ENCODE measurements at places on chromosomes 12 and 14. TPM values are rescaled to one million over a fixed set of nuclear protein-coding genes. Genes with fewer than 3 reads are reported as not detected.

GRCh38 chr14:60760644-60761364 lies 26.2 kb downstream of the MNAT1 start:
- DNase-seq, result no peak

DNA sequence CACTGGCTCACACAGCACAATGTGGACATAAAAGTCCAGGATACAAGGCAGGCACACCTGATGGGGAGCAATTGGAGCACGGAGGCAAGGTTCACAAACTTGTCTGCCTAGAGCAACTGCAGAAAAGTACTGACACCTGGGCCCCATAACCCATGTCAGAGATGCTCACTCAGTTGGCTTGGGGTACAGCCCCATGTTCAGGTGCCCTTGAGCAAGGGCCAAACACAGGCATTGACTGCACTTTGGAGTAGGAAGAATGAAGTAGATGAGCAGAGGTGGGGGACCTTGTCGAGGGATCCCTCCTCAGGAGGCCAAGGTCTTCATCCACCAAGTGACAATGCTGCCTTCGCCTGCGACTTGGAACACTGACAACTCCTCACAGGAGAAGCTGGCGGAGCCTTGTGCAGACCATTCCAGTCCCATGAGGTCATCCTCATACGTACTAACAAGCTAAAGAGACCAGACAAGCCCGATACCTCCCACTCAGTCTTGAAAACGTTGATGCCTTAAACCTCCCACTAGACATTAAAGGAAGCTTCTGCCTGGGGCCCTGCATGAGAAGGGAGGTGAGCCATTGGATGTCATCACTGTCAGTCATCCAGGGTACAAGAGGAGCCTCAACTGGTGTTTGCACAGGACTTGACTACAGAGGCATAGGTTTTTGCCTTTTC lies 42.5 kb upstream of the C14orf180 start:
- no peak for DNase-seq

- DNase-seq, result no peak
Measured at GRCh38 chr12:27057543-27057942, 24.8 kb downstream of the C12orf71 start.

DNA sequence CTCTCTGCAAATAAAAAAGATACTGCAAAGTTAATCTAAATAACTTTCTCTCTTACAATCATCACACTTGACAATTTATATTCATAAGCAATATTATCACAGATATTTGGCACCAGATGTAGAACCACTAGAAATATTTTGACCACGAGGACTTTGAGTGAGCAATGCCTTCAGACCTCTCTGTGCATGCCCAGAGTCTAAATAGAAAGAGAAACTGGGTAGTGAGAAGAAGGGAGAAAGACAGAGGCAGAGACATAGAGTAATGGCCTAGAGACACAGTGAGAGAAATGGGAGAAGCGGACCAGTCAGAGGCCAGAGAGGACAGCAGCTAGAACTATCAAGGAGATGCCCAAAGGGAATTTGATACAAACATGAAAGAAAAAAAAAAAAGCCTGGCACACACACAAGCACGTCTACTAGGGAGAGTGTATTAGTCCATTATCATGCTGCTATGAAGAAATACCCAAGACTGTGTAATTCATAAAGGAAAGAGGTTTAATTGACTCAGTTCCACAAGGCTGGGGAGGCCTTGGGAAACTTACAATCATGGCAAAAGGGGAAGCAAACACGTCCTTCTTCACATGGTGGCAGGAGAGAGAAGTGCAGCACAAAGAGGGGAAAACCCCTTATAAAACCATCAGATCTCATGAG lies 41.1 kb downstream of the BMP4 start:
- no peak for DNase-seq

DNA sequence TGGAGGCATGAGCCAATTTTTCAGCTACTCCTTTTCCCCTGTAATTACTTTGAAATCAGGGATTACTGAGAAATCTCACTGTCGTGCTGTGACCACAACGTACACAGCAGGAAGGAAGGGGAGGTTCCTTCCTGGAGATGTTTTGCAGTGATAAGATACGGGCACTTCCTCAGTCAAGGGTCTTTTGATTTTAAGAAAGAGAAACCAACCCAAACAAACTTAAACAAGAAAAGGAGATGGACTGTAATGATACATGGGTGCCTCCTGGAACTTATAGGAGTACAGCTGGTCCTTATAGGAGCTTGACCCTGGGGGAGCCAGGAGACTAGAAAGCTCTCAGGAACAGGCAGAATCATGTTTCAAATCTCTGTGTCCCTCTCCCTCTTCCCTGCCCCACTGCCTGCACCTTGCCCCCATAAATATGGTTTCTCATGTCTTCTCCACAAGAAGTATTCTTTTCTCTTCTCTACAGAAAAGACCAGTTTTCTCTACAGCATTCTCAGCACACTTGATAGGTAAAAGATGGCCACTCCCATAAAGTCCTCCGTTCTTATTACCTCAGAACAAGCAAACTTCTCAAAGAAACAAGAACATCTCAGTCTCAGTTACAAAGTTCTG lies 281.1 kb upstream of the AMIGO2 start:
- peak; percentile 13 for DNase-seq

- no peak for DNase-seq
Measured at GRCh38 chr12:3834774-3835173, 38.4 kb downstream of the PARP11 start.

- no peak for DNase-seq
Measured at GRCh38 chr12:15669256-15669948, 119.8 kb downstream of the EPS8 start.

GRCh38 chr12:130350715-130351114 lies 13.0 kb downstream of the PIWIL1 start:
- DNase-seq, result no peak

GRCh38 chr12:113314121-113314529 lies 20.8 kb downstream of the SLC8B1 start:
- no peak for DNase-seq

GRCh38 chr12:22287776-22288621 lies 46.5 kb downstream of the ST8SIA1 start:
- DNase-seq, result peak; percentile 1

DNA sequence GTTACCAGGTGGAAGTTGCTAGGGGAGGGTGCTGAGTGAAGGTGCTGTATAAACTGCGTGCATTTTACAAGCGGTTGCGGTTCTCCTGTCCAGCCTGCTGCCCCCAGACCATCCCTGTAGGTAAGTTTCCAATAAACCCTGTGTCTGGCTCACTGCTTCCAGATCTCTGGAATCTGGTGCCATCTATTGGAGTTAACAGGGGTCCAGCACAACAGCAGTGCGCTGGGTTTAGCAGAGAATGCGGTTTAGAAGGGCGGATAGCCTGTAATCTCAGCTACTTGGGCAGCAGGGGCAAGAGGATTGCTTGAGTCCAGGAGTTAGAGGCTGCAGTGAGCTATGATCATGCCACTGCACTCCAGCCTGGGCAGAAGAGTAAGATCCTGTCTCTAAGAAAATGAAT lies 4.9 kb downstream of the AACS start:
- no peak for DNase-seq

GRCh38 chr12:116441292-116441691 lies 117.9 kb upstream of the MAP1LC3B2 start:
- DNase-seq, result no peak

DNA sequence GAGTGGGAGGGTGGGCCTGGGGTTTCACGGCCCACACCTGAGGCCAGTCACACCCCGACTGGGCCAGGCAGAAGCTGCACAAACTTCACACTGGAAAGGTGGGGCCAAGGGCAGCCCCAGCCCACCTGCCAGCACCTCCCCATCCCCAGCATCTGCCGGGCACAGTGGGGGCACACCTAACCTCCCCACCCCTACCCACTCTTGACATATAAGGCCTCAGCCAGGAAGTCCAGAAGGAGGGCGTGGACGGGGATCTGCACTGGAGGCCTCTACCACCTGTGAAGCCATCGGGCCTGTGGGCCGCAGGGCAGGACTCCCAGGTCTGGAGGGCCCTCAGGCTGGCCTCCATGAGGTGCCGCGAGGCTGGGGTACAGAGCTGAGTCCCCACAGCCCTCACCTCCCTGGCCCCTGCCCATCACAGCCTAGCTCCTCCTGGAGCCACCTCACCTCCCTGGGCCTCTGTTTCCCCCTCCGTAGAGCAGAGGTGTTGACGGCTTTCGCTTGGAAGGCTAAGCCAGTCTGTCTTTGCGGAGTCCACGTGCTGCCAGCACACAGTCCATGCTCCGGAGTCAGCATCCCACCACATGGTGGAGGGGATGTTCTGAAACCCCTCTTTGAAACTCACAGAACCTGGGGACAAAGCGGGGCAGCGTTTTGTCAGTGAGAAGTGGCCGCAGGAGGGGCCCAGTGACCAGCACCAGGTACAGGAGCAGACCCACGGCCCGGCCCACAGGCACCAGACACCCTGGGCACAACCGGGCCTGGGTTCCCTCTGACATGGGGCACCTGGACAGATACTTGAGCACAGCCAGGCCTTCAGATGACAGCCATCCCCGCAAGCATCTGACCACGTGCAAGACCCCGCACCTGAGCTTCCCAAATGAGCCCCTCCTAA lies 38.2 kb upstream of the INF2 start:
- DNase-seq, result no peak

- DNase-seq, result no peak
Measured at GRCh38 chr12:3493043-3493858, 2.2 kb downstream of the PRMT8 start.

DNA sequence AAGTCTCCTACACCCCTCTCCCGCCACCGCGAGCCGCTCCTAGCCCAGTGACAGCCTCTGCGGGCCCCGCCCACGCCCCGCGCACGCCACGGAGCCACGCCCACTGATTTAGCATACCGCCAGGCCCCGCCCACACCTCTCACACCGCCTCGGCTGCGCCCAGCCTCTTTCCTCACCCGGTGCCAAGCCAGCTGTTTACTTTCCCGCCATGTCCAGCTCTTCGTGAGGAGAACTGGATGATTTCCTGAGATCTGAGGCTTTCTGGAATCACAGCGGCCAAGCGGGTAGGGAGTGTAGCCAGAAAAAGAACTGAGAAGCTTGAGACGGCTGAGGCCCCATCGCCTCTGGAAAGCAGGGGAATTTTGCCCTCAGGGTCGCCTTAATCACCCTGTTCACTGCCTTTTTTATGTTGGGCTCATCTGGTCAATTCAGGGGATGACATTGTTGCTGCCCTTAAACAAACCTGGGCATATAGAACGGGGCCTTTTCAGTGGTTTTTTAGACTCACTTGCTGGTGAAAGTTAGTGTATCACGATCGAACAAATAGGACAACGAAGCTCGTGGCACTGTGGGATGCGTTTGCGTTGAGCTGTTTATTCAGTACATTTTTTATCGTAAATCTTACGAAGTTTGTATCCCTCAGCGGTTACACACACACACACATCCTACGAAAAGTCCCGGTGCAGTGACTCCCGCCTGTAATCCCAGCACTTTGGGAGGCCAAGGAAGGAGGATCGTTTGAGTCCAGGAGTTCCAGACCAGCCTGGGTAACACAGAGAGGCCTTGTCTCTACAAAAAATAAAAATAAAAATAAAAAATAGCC lies at the start of gene RNF212B:
Gene RNF212B (plus strand): TSS at position 165 of the 823 bp plus-strand sequence. CDS start 2,410 bp downstream, outside the sequence.
- peak; percentile 72 for DNase-seq

- DNase-seq, result no peak
Measured at GRCh38 chr14:49881350-49882001, 11.4 kb upstream of the ARF6 start.

DNA sequence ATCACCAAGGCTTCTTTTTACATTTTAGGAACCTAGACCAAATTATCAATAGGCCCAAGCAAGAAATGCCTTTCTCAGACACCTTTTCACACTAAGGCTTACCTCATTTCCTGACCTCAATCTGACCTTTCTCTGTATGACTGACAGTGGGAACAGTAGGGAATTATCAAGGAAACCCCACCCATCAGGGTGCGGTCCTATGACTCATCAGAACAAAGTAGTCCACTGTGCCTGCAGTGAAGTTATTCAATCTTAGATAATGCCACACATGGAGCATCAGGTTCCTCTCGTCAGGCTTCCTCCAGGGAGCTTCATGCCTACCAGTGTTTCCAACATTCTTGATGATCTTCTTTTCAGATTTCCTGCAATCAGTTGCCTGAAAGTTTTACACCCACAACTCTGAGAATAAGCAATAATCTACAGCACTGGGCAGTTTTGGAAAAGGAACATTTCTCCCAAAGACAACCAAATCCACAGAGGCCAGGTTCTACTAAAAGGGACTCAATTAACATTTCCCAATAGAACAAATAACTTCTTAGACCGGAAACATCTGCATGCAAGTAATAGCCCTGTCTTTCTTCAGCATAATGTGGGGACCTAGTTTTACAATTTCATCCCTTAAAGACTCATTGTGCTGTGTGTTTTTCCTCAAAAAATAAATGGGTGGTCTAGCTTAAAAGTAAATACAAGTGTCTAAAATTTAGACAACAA lies 35.9 kb upstream of the TMTC2 start:
- DNase-seq, result no peak

DNA sequence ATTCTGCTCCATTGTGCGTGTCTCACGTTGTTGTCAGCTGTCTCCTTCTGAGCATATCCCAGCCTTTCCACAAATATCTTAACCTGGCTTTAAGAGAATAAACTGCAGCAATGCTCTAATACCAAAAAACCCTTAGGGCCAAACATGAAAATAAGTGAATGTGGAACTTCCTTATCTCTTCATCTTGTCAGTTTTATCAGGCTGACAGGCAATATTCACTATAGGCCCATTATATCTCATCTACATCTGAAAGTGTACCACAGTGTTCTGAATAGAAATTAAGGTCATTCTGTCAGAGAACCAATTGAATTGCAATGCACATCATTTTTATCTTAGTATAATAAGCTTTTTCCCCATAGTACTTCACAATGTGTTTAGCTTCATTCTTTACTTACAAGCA lies 933.1 kb upstream of the FBXO33 start:
- no peak for DNase-seq

DNA sequence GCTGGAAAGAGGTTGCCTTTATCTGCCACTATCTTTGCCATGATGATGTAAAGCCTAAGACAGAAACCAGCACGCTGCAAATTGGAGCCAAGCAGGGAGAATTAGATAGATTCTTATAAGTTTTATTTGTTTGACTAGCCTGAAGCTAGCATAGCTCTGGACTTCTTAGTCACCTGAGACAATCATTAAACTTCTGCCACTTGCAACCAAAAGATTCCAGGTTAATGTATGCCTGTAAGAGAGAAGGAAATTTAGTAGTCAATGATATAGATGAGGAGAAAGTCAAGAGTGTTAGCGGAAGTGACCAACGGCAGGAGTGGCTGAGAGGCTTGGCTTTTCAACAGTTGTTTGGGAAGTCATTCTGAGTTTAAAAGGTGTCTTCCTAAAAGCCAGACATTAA lies 1106.6 kb downstream of the VRK1 start:
- DNase-seq, result no peak

DNA sequence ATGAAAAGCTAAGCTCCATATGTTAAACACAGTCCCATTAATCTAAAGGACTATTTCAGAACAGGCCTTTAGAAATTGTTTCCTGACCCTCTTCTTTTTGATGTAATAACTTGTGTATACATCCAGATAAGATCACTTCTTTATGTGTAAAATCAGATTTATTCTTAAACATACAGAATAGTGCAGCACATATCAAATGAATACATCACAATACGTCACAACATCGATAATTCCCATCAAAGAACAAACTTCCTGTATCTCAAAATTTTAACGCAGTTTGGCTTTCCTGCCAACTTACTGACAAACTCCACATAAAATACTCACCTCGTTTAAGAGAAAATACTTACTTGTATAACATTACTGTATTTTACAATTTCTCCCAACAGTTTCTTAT lies 108.7 kb downstream of the ITPR2 start:
- DNase-seq, result no peak

- peak; percentile 67 for DNase-seq
Measured at GRCh38 chr14:106044949-106045596, 518.7 kb downstream of the TMEM121 start.

SCNN1A gene
- total RNA-seq, result 0.93 TPM

BCL11B gene
- 42.5 TPM for total RNA-seq

NOVA1 gene
- total RNA-seq, result 0.28 TPM

HSPA2 gene
- 1.9 TPM for total RNA-seq

CPSF2 gene
- 134 TPM for total RNA-seq

B4GALNT3 gene
- 3.5 TPM for total RNA-seq

MYH6 gene
- not detected for total RNA-seq

TCL1A gene
- not detected for total RNA-seq

Data from CD8-positive, alpha-beta memory T cell (primary cell).